ENCODE measurements at places on chromosomes 12 and 14.

DNA sequence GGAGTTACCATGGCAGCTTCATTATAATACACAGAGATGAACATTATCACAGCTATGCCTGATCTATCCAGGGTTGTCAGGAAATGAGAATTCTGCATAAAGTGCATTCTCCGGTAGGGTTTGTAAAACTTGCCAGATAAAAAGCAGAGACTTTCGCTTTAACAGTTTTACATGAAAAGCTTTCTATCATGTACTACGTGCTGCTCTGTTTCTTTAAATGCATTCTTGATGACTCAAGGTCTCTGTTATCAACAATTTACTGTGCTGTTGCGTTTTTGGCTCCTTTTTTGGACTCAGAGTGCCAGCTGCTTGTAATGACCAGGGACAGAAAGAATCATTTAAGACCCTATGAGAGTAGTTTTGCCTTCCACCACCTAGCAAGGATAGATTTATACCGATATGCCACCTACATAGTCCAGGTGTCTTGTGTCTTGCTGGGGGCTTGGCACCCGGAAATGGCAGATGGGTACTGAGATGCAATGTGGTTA lies 371.2 kb downstream of the BTG1 start:
- DNase-seq: no peak

GRCh38 chr12:39378341-39378740 lies 64.6 kb downstream of the KIF21A start:
- DNase-seq: no peak

- DNase-seq: no peak
These were observed 85.9 kb downstream of the VEZT start for GRCh38 chr12:95303476-95303875.

DNA sequence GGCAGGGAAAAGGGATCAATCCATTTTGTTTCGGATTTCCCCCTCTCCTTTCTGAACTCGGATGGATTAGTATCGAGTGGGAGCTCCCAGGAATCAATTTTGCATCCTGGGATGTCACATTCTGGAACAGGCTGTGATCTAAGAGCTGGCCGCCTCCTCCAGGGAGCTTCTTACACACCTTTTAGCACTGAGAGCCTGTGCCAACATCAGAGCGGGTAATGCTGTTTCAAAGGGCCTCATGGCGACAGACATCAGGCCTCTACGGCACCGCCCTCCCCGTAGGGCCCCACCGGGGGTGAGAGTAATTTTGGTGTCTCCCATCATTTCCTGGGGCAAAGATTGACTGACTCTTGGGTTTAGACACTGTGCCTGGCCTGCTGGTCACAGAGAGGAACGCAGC lies 2.7 kb downstream of the GALNT9 start:
- DNase-seq: no peak

DNA sequence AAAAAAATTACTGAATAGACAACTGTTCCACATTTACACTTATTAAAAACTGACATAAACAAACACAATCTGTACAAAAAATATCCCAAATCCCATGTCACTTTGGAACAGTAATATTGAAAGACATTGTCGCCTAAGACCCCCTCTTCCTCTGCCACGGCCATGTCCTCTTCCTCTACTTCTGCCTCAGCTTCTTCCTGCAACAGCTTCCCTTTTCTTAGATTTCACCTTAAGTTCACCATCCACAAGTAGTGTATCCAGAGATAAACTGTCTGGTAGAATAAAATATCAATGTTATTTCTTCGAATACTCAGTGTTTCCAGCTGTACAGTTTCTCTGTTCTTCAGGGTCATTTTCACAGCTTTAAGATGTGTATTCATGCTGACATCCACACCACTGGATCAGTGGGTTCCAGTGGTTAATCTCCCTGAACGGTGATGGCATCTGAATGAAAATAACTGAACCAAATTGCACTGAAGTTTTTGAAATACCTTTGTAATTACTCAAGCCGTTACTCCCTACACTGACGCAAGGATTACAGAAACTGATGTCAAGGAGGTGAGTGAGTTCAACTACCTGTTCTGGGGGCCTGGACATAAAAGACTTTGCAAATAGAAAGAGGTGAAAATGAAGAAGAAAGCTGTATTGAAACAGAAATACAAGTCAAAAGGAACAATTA lies 208.5 kb downstream of the C12orf50 start:
- no peak for DNase-seq

DNA sequence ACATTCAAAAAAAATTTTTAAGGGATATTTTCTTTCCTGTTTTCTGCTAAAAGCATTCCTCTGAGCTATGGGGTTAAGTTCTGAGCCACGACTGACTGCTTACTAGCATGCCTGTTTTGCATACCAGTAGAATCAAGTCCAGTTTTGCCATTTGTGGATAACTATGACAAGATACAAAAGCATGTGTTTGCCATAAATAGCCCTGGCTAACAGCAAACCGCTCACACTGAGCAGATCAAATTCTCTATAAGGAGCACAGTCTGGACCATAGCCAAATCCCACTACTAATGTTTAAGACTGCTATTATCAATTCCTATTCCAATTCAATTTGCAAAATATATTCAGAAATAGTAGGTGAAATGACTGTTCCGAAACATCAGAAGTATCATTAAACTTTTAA lies 3.2 kb downstream of the CFL2 start:
- DNase-seq: peak; percentile 33

DNA sequence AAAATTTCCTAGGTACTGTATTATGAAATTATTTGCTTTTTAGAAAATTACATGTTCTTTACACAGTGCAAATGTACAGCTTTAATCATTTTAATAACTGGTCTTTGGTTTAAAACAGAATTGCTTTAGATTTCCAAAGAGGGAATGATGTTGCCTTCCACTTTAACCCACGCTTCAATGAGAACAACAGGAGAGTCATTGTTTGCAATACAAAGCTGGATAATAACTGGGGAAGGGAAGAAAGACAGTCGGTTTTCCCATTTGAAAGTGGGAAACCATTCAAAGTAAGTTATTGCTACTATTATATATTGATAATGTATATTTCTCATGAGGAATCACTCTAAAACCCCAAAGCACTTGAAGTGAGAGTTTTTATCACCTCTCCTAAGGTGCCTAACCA lies 13.4 kb downstream of the LGALS3 start:
- no peak for DNase-seq

DNA sequence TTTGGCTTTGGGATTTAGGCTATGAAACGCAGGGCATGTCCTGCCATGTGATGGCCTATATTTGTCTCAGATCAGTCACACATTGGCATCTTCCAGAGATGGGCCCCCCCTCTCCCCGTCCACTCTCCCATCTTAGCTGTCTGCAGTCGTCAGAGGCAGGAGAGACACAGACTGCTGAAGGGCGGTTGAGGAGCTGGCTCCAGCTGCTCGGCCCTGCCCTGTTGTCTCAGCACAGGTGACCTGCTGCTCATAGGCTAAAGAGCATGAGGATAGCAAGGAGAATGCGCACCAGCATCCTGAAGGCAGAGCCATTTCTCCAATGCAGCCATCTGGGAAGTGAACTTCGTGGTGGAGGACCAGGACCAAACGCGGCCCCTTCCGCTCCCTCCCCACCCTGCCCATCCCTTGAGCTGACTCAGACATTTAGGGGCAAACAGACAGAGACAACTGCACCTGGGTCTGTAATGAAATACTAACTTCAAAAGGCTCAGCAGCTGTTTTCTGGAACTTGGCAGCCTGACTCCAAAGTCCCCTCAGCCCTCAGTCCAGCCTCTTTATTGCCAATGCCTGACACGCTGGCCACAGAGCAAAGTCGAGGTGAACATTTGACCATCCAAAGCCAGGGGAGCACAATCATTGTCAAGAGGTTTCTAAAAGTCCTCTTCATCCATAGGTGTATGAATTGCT lies 22.3 kb downstream of the FZD10 start:
- no peak for DNase-seq
